ENCODE measurements at places on chromosomes 2 and 18. TPM values are rescaled to one million over a fixed set of nuclear protein-coding genes. Genes with fewer than 3 reads are reported as not detected.
A peak's percentile ranks its signal among the peaks of the same experiment; 100 is the strongest.

Gene ASNSD1
- 34.2 TPM for total RNA-seq

Gene DOCK10
- total RNA-seq, result 233 TPM

Gene MARCO
- not detected for total RNA-seq

Gene STAT4
- total RNA-seq, result 128 TPM

Gene SNED1
- 42.0 TPM for total RNA-seq

DNA sequence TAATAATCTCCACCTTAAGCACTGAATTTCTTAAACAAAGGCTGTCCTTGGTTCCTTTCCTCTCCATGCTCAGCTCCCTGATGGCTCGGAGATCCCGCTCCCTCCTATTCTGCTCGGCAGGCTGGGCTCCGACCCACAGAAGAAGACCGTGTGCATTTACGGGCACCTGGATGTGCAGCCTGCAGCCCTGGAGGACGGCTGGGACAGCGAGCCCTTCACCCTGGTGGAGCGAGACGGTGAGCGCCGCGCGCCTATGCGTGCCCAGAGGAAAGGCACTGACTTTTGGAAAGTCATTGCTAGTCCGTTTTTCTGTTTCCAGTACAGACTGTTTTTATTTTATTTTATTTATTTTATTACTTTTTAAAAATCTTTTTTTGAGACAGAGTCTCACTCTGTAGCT is 9.6 kb downstream of the CNDP2 start:
- peaks cover 17% of the 10 kb centered on the region for H3K4me1 ChIP-seq
- H3K27ac ChIP-seq, result no peak overlapping the region
- no peak overlapping the region for H3K4me3 ChIP-seq
- H3K27me3 ChIP-seq, result no peaks in the 10 kb centered on the region
- peaks cover 16% of the 10 kb centered on the region for H3K36me3 ChIP-seq
- no peak for DNase-seq

DNA sequence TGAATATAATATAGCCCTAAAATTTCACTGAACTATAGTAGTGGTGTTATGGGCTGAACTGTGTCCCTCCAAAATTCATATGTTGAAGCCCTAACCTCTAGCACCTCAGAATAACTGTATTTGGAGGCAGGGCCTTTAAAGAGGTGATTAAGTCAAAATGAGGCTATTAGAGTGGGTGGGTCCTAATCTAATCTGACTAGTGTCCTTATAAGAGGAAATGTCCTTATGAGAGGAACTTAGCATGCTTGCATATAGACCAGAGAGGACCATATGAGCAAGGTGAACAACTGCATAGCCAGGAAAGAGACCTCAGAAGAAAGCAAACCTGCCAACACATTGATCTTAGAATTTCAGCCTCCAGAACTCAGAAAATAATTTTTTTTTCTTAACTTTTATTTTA is 238.4 kb downstream of the ZEB2 start:
- H3K36me3 ChIP-seq, result no peaks in the 10 kb centered on the region
- no peak overlapping the region for H3K4me3 ChIP-seq
- DNase-seq, result no peak
- H3K4me1 ChIP-seq, result peaks cover 12% of the 10 kb centered on the region
- H3K27me3 ChIP-seq, result no peaks in the 10 kb centered on the region
- H3K27ac ChIP-seq, result no peak overlapping the region

- H3K4me1 ChIP-seq, result peaks cover 40% of the 10 kb centered on the region
- DNase-seq, result no peak
- no peaks in the 10 kb centered on the region for H3K27me3 ChIP-seq
- H3K27ac ChIP-seq, result peak overlapping the region; percentile 93
- no peak overlapping the region for H3K4me3 ChIP-seq
Measured at GRCh38 chr2:29117636-29118303, 2.6 kb downstream of the CLIP4 start.

DNA sequence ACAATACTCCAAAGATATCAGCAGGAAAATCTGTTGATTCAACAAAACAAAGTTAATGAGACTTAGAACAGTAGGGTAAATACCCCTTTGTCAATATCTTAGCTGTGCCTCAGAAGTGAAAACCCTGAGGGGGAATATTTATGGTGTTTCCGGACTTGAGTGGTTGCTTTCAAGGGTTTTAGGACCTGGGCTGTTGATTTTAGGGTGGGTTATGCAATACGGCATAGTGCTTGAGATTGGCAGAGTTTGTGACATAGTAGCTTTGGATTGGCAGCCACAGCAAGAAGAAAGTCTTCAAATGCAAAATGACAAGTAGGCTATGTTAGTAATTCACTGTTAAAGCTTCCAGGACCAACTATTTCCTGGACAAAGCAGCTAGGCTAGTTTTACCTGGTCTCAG is 826.3 kb upstream of the CDH2 start:
- no peak overlapping the region for H3K27ac ChIP-seq
- no peak for DNase-seq
- H3K4me1 ChIP-seq, result no peaks in the 10 kb centered on the region
- no peaks in the 10 kb centered on the region for H3K27me3 ChIP-seq
- no peaks in the 10 kb centered on the region for H3K36me3 ChIP-seq

DNA sequence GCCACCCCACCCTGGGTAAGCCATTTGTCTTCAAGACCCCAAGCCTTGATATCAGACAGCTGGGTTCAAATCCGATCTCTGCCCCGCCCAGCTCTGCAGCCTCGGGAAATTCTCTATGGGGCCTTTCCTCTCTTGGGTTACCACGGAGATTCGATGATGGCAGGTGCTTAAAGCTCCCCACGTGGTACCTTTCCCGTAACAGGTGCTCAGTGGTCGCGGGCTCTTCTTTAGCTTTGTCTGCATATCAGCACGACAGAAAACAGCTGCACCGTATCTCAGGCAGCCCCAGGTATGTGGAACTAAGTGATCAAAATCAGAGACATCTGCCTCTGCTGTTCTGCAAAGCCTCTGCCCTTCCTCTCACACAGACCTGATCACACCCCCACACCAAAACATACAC is 37.4 kb downstream of the TTC32 start:
- H3K4me3 ChIP-seq, result no peak overlapping the region
- peaks cover 15% of the 10 kb centered on the region for H3K4me1 ChIP-seq
- H3K27me3 ChIP-seq, result peaks cover 24% of the 10 kb centered on the region
- DNase-seq, result no peak

DNA sequence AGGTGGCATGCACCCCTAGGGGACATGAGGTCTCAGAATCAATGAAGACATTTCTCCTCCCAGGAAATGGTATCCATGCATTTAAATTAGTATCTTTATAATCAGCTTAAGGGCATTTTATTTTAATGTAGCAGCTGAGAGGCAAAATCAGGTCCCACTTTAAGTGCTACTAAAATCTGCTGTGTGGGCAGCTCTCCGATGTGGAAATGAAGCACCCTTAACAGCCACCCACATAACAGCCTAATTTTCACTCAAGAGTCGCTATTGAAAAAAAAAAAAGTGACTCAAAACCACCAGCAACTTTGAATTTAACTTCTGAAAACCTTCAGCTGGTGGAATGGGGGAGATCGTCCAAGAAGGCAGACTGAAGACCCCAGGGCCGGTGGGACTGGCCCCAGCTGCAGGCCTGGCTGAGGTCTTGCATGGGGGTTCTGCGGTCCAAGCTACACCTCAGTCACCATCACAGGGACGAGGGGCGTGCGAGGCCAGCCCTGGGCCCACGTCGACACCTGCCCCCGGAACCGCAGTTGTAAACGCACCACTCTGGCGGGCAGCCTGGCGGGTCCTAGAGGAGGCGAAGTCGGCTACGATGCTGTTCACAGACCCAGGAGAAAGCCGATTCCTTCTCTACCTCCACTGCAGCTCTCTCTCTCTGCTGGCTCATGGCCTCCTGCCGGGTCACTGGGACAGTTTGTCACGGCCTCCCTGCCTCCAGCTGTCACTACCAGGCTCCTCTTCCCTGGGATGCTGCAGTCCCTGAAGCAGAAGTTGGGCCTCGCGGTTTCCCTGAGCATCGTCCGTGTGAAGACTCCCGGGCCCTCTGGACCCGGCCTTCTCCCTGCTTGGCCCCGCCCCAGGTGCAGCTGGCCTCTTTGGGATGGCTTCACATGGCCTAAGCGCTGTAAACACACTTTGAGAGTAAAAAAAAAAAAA is 111.9 kb downstream of the KCNF1 start:
- no peak overlapping the region for H3K4me3 ChIP-seq
- no peak for DNase-seq
- H3K27ac ChIP-seq, result no peak overlapping the region
- H3K36me3 ChIP-seq, result no peaks in the 10 kb centered on the region

DNA sequence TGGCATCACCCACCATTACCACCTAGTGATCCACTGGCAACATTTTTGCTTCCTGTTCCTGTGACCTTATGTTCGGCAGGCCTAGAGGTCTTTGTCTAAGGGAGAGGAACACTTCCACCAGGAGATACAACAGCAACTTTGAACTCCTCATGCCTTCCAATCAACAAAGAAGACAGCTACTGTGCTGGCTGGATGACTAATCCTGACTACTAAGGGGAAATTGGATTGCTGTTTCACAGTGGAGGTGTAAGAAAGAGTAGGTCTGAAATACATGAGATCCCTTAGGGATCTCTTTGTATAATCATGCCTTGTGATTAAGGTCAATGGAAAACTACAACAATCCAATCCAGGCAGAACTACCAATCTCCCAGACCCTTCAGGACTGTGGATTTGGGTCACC is 45.2 kb downstream of the EIF2AK3 start:
- no peak for DNase-seq
- H3K27ac ChIP-seq, result peak overlapping the region; percentile 74
- no peaks in the 10 kb centered on the region for H3K27me3 ChIP-seq
- H3K4me1 ChIP-seq, result peaks cover 11% of the 10 kb centered on the region
- peaks cover 18% of the 10 kb centered on the region for H3K36me3 ChIP-seq
- no peak overlapping the region for H3K4me3 ChIP-seq

DNA sequence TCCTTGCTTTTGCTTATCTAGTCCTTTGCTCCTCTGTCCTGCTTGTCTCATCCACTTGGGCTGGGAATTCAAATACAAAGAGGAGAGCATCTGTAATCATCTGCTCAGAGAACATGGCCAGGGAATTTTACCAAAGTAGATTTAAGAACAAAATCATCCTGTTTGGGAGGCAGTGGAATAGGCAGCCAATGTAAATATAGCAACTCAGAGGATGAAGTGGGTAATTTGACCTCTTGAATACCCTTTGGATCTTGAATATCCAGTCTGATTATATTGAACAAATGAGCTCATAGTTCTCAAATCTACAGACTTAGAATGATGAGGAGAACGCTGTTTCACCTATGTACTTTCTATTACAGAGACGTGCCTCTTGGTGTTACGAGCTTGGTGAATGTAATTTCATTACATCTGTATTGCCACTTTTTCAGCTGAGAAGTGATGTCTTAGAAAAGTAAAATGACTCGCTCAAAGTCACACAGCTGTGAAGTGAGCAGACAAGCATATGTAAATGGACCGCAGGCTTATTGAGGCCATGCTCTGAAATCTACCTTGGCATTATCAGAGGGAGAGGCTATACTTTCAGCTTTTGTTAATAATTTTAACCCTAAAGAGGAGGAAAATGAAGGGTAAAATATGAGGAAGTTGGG is 266.3 kb downstream of the MTX2 start:
- H3K27ac ChIP-seq, result no peak overlapping the region
- no peaks in the 10 kb centered on the region for H3K4me1 ChIP-seq
- no peaks in the 10 kb centered on the region for H3K36me3 ChIP-seq
- no peak overlapping the region for H3K4me3 ChIP-seq
- peaks cover 59% of the 10 kb centered on the region for H3K27me3 ChIP-seq

- H3K36me3 ChIP-seq, result peaks cover 8% of the 10 kb centered on the region
- DNase-seq, result no peak
- no peak overlapping the region for H3K4me3 ChIP-seq
- peaks cover 2% of the 10 kb centered on the region for H3K4me1 ChIP-seq
Measured at GRCh38 chr2:20614201-20615067, 36.5 kb downstream of the HS1BP3 start.

GRCh38 chr2:226798422-226799210 is 1.0 kb downstream of the IRS1 start:
- peaks cover 18% of the 10 kb centered on the region for H3K4me1 ChIP-seq
- peaks cover 2% of the 10 kb centered on the region for H3K36me3 ChIP-seq
- H3K4me3 ChIP-seq, result peak overlapping the region; percentile 88
- H3K27me3 ChIP-seq, result peaks cover 16% of the 10 kb centered on the region
- no peak overlapping the region for H3K27ac ChIP-seq
- no peak for DNase-seq

GRCh38 chr18:59352250-59352855 is 6.7 kb downstream of the LMAN1 start:
- H3K4me3 ChIP-seq, result peak overlapping the region; percentile 33
- H3K27me3 ChIP-seq, result no peaks in the 10 kb centered on the region
- DNase-seq, result no peak
- peaks cover 14% of the 10 kb centered on the region for H3K36me3 ChIP-seq
- H3K27ac ChIP-seq, result peak overlapping the region; percentile 37
- peaks cover 18% of the 10 kb centered on the region for H3K4me1 ChIP-seq

DNA sequence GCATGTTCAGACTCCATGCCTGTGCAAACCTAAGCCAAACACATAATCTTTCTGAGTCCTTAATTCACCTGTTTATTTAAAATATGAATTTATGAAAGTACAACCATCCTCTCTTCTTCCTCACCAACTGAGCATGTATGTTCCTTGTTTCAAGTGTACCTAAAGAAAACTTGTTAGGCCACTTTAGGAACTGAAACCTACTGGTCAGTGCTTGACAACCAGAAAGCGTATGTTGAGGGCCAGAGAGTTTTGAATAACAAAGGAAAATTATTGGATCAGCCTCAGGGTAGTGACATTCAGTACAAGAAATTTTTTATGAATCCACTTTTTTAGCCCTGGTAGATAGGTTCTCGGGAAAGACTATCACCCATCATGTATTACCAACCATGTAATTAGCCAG is 847.6 kb upstream of the CELF4 start:
- no peak overlapping the region for H3K4me3 ChIP-seq
- H3K36me3 ChIP-seq, result no peaks in the 10 kb centered on the region
- no peak for DNase-seq
- H3K4me1 ChIP-seq, result no peaks in the 10 kb centered on the region
- no peaks in the 10 kb centered on the region for H3K27me3 ChIP-seq

DNA sequence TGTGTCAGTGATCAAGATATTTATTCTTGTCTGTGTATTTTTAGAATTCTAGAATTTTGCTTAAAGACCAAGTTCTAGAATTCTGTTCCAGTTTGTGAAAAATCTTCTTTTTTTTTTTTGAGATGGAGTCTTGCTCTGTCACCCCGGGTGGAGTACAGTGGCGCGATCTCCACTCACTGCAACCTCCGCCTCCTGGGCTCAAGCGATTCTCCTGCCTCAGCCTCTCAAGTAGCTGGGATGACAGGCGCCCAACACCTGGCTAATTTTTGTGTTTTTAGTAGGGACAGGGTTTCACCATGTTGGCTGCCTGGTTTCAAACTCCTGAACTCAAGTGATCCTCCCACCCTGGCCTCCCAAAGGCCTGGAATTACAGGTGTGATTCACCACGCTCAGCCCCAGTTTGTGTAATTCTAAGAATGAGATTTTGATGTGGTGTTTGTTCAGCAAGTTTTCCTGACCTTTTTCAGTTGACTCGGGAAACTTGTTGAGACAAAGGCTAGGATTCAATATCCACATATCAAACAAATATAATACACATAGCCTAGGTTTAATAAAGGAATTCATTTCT is 3.6 kb downstream of the EIF5B start:
- no peak for DNase-seq
- H3K36me3 ChIP-seq, result no peaks in the 10 kb centered on the region
- H3K27ac ChIP-seq, result peak overlapping the region; percentile 34

DNA sequence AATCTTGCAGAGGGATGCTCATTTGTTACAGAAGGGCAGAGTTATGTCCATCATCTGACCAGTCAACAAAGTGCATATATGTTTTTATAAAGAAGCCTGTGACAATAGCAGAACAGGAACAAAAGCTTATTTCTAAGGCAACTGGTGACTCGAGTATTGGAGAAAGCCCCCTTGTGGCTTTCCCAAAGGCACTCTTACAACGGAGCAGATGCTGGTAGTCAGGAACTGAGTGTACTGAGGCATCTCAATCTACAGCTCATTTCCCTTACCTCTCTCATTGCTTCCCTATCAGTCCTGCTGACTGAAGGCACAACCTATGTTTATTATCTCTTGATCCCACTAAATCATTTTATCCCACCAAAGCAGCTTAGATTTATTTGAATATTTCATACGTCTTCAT is 557.1 kb upstream of the CHAC2 start:
- H3K36me3 ChIP-seq, result no peaks in the 10 kb centered on the region
- no peak overlapping the region for H3K27ac ChIP-seq
- no peak for DNase-seq
- no peaks in the 10 kb centered on the region for H3K4me1 ChIP-seq
- H3K27me3 ChIP-seq, result no peaks in the 10 kb centered on the region
